ENCODE measurements at places on chromosomes 11 and 22.

DNA sequence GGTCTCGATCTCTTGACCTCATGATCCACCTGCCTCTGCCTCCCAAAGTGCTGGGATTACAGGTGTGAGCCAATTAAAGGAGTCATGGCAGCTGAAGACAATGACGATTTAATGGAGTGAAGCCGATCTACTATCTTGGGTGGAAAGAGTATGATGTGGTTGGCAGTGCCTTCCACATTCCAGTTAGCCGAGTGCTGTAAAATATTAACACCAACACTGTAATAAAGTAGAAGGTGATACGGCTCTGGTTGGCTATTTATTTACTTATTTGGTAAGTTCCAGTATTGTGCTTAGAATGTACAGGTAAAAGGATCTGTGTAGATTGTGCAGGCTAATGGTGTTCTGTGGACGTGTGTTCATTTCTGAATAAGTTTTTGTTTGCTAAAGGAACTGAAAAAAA lies 149.6 kb upstream of the MTMR2 start:
- no peak for DNase-seq

DNA sequence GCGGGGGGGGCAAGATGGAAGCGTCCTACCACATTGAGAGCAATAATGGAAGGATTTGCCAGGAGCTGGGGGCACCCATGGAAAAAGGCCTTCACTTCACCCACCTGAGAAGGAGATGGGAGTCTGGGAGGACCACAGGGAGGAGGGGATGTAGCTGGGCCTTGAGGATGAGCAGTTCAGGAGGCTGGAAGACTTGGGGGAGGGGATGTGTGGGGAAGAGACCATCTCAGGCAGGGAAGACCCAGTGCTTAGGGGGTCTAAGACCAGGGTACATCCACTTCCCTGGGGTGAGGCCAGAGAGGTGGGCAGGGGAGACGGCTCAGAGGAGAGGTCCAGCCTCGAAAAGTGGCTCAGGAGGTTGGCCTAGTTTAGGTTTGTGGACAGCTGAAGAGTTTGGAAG lies 71.3 kb upstream of the TCF20 start:
- DNase-seq: no peak

GRCh38 chr22:44555046-44555445 lies 57.0 kb upstream of the RTL6 start:
- no peak for DNase-seq

DNA sequence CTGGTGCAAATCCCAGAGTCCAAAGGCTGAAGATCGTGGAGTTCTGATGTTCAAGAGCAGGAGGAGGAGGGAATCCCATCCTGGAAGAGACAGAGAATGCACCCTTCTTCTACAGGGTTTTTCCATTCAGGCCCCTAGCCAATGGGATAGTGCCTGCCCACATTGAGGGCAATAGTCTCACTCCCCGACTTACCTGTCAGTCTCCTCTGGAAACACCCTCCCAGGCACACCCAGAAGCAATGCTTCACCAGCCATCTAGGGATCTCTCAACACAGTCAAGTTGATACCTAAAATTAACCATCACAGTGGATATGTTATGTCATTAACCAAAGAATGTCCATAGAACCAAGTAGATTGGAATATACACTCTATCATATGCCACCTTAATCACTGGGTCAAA lies 72.9 kb downstream of the FAM83F start:
- no peak for DNase-seq

- no peak for DNase-seq
Measured at GRCh38 chr22:19480789-19481188, 1.1 kb downstream of the CDC45 start.

DNA sequence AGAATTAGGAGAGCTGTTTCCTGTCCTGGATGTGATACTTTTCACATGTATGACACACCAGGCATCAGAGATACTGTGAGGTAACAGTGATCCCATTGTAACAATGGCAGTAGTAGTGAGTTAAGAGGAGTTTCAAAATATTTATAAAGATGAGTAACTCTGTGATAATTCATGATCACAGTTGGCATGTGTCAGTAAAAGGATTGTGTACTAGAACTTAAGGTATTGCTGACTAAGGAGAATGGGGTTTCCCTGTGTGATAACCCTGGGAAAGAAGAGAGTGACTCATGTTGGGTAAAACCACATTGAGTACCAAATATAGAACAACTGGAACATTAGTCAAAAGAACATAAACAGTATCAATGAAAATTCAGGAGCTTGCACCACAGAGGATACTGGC lies 22.9 kb upstream of the SLC5A1 start:
- DNase-seq: no peak

- no peak for DNase-seq
Measured at GRCh38 chr11:86938900-86939880, 16.0 kb downstream of the FZD4 start.

- no peak for DNase-seq
Measured at GRCh38 chr22:44465563-44465962, 32.5 kb downstream of the RTL6 start.

- no peak for DNase-seq
Measured at GRCh38 chr22:43293655-43294392, 49.3 kb downstream of the SCUBE1 start.

- no peak for DNase-seq
Measured at GRCh38 chr22:42857845-42858481, 890 bp upstream of the ARFGAP3 start.

GRCh38 chr11:6927030-6927617 lies 898 bp downstream of the ZNF215 start:
- DNase-seq: no peak

DNA sequence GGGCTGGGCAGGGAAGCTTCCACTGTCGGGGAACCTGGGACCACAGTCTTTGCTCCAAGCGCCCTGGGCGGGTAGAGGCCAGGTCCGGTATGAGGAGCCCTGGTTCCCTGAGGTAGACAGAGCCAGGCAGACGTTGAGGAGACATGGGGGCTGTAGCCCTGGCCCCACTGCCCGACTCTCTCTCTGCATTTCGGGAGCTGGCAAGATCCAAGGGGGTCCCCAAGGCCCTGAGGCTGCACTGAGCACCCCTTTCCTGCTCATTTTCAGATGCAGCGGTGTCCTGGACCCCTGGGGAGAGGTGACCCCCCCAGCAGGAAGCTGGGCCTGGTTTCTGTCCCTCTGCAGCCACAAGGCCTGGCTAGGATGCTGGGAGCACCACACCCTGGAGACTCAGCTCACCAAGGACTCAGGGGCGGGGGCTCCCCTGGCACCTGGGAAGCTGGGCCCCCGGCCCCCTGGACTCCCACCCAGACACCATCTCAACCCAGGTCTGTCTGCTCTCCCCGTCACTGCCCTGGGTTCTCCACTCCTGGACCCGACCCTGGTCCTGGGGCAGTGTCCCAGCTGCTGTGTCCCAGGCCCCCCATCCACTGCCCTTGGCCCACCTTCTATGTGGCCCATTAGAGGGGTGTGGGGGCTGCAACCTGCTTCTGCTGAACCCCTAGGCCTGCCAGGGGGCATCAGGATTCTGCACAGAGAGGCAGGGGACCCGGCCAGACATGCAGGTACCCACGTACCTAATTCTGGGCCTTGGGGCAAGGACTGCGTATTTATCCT lies 15.0 kb upstream of the MUC6 start:
- no peak for DNase-seq

GRCh38 chr22:48959496-48959895 lies 868.2 kb downstream of the BRD1 start:
- no peak for DNase-seq

DNA sequence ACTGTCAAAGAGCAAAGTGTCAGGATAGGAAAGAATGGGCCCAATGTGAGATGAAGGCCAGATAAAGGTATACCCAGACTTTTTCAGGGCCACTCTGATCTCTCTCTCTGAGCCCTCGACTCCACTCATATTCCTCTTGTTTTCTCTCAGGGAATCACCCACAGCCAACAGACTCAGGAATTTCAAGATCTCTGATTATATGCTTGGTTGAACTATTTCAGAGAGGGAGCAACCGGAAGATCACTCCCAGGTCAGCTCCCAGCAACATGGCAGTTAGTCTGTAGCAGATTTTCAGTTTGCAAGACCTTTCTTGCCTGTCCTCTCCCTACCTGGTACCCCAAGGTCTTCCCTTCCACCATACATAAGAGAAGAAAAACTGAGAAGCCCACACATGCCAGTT lies 102.5 kb downstream of the C11orf58 start:
- no peak for DNase-seq

DNA sequence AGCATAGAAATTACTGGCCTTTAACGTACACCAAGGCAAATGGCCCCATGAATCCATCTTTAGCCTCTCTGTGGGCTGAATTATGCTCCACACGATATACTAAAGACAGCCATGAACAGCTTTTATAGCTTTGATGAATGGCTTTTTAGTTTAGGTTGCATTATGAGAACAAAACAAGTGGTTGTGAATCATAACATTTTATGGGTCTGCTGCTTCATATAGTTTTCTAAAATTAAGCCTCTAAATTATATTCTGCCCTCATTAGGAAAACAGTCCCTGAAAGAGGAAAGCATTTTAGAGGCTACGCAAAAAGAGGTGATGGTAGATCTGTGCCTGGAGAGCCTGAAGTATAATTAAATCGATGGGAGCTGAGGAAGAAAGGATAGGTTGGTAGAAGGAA lies 221.3 kb downstream of the CADM1 start:
- no peak for DNase-seq

DNA sequence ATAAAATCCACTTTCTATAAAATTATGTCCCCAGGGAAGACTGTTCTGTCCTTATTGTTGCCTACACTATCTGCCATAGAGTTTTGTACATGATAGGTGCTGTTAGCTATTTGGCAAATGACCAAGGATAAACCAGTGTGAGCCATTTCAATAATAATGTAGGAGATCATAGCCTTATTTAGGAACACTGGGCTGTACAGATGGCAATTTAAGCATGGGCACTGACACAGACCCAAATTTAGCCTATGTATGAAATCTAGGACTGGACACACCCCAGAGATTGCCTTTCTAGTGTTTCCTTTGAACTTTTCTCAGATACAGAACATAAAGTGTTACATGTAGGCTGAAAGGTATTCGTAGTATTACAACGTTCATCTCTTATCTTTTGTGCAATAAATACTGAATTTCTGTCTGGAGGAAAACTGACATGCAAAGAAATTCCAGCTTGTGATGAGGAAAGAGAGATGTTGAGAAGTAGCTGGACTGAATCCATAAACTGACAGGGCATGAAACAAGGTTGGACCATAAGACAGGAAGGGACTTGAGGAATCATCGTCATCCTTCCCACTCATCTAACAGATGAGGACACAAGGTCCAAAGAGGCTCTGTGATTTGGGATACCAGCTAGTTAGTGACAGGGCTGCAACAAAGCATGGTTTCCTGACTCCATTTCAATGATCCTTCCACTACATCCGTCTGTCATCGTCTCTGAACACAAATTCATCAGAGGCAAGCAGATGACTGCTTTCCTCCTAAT lies 60.3 kb downstream of the TMPRSS5 start:
- no peak for DNase-seq

DNA sequence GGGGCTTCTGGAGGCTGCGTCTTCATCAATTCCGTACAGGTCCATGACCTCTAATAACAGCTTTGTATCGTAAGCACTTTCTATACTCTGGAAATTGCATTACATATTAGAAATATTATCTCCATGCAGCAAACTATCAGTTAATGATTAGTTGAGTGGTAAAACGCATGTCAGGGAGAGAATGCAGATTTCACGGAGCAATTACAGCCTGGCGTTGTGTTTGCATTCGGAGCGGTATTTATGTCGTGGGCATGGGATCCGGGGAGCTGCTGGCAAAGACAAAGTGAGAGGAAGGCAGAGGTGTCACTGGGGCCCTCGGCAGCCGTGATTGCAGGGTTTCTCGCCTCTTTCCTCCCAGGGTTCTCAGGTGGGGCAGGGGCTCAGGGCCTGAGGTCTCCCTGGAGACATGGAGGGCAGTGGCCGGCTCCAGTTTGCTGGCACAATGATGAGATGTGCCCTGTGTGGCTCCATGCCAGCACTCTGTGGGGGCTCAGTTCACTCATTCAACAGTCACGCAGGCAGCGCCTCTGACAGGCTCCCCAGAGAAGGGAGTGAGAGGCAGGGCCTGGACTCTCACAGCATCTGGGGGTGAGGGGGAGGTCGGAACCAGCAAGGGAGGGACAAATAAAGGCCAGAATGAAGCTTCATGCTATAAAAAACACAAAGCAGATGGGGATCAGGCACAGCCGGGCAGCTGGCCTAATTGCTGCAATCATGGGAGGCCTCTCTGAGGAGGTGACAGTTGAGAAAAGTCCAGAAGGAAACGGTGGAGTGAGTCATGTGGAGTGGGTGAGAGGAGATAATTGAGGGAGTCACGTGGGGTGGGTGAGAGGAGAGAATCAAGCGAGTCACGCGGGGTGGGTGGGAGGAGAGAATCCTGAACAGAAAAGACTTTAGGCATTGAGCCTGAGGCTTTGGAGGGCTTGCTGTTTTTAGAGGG lies 1002.7 kb downstream of the BRD1 start:
- DNase-seq: no peak
